ENCODE measurements at places on chromosomes 1 and 21.

DNA sequence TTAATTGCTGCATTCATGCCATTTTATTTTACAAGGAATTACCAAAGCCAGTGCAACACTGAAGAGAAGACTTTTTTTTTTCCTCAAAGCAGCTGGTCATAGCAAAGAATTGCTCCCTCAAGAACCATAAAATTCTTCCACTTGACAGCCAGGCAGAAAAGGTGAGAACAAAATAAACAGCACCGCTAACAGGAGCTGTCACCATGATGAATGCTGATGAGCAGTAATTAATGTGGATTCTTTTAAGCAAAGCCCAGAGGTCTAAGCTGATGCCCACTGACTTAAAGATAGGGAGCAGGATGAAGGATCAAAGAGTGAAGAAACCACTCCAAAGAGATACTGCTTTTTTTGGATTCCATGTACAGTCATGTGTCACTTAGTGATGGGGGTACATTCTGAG is 428.4 kb downstream of the BRINP3 start:
- DNase-seq, result no peak

DNA sequence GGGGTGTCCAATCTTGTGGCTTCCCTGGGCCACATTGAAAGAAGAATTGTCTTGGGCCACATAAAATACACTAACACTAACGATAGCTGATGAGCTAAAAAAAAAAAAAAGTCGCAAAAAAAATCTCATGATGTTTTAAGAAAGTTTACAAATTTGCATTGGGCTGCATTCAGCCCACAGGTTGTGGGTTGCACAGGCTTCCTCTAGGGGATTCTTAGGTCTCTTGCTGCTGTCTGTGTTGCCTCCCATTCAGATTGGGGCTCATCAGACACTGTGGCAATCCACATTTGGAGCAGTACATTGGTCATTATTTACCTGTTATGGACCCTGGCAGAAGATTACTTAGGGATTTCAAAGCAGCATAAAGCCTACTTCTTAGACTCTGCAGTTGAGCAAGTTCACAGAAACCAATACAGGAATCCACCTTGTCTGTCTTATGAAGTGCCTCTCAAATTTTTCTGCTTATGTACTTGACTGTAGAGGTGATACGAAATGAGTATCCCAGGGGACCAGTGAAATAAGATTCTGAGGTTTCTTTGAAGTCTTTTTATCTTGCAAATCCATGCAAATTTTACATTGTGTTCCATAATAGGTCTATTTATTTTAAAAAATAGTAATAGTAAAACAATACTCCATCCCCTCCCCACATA is 205.5 kb downstream of the RPS6KC1 start:
- no peak for DNase-seq

GRCh38 chr21:41426676-41427404 is 801 bp downstream of the MX1 start:
- DNase-seq, result no peak

DNA sequence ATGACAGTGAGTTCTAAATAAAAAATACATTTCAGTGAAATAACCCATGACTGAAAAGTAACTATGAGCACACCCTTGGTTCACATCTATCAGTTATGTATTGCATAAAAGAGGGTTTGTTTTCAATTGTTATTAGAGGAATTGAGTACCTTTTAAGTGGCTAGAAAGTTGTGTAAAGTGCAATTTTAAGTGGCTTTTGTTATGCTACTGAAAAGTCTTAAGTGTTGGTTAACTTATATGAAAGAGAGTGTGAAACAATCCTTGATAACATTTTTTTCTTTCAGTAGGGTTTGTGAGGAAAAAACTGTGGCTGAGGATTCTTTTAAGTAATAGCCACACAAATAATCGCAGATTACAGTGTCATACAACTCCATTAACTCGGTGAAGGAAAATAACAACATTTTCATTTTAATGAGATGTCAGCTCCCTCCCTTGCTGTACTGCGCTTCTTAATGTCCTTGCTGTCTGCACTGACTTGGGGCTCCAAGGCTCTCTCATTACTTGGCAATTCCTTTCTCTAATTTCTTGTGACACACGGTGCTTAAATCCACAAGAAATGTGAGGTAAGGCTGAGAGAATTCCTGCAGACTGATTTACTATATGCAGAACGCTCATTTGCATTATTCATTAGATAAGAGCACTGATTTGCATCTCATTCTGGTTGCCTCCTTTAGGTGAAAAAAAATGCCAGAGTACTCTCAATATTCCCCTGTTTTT is 40.6 kb downstream of the NTNG1 start:
- DNase-seq, result no peak

GRCh38 chr1:222043444-222044292 is 301.8 kb upstream of the DUSP10 start:
- DNase-seq, result no peak

GRCh38 chr21:29753216-29753615 is 186.6 kb downstream of the GRIK1 start:
- no peak for DNase-seq

DNA sequence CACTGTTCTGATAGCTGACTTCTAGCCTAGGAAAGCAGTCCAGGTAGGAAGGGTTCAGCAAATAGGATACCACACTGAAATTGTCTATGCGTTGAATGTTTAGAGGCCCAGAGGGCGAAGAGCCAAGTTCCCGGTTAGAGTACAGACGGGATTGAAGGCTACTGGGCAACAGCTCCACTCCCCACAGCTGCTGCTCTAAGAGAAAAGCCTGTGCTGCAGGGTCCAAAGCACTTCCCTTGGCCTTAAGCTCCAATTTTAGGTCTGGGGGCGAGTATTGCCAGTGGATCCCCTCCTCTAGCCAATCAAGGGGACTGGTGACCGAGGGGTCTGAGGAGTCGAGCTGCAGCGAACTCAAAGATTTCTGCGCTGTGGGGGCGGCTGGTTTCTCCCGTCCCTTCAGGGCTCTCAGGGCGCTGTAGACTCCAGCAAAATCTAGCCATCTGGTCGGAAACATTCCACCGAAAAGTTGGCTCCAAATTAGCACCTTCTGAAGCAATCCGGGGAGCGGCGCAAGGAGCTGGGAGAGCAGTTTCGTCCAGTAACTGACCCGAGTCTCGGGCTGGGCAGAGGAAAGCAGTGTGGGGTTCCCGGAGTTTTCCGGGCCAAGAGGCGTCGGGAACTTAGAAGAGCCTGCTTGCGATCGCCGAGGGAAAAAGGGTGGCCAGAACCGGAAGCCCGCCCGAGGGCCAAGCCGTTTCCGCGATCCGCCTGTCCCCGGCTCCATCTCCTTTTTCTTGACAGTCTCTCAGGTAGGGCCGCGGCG is 748 bp downstream of the PPP1R15B start:
- DNase-seq, result no peak

DNA sequence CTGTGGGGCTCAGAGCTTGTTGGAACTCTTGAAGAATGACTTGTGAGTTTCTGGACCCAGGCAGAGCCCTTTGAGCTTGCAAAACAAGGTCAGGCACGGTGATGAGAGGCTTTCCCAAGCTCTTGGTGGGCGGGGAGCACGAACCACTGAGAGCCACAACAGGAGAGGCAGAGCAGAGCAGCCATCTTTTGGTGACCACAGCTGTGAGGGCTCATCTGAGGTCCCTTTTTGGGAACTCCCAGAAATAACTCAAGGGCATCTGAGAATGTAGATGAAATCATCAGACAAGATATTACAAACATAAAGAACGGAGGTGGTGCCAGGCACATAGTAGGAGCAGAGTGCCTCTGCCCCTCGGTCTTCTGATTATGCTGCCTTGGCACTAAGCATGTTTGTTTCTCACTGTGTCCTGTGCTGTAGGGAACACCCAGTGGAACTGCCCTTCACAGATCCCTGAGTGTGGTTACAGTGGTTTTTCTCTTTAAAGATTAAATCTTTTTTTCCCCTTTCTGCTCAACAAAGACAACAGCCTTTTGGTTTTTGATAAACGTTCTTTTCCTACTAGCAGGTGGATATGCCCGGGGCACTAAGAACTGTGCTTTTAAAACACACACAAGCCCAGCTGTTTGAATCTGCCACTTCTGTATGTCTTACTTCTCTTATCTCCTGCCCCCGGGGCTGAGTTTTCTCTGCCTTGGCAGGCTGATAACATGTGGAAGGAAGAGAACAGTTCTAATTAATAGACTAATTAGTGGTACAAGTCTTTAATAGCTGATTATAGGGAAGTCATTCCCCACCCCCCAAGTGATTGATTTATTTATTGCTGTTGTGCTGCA is 37.7 kb downstream of the CD34 start:
- no peak for DNase-seq

DNA sequence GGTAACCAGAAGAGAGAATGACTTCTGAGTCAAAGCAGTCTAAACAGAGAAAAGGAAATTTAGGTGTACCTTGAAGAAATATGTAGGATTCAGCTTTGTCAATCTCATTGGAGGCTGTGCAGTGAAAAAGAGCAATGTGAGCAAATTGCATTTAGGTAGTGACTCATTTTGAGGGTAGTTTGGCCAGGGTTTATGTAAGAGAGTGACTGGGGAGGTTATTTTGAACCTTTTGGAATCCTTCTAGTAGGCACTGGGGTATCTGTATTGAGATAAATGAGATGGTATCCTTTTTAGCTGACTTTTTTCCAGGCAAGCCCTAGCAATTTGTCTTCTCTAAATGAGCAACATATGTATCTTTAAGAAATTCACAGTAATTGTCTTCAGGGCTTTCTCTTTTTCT is 95.9 kb downstream of the DISP1 start:
- no peak for DNase-seq

DNA sequence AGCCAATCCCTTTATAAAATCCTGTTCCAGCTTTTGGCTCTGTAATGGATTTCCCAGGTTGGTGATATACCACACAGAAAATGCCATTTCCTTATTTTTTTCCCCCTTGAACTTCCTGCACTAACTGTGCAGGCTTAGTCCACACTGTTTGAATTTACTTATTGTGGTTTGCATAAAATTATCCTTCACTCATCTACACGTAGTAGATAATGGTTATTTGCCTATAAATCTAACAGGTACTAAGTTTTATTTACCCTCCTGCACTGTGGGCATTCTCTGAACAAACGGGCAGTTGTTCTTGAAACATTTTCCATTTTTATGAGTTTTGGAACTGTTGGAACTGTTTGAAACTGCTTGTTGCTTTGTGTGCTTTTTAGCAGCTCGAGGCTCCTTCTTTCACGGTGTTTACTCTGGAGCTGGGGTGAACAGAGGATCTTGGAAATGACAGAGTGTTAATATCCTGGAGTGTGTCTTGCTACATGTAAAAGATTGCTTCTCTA is 23.0 kb upstream of the KIFAP3 start:
- DNase-seq, result no peak

GRCh38 chr1:210796421-210796820 is 337.5 kb downstream of the KCNH1 start:
- no peak for DNase-seq

DNA sequence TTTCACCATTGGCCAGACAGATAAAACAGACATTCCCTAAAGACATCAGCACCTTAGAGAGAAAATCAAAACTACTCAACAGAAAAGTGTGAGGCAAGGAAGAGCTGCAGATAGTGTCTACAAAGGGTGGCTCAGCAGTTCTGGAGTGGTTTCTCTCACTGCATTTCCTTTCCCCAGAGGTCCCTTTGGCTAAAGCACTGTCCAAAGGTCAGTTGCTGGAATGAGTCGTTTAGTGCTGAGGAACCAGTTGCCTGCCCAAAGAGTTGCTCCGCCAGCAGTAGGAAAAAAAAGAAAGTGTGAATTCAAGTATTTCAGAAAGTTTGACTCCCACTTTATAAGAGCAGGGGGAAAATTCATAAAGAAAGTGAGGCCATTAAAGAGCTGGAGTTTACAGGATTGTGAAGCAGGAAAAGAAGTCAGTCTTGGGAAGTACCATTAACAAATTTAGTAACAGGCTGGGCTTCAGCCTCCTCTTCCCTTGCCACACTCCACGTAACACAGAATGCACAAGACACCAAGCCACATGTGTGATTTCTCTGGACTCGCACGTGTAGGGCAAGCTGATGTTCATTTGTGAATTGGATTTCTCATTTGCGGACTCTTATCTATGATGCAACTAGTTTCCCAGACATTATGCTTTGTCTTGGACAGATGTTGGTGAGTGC is 122.2 kb downstream of the RUNX1 start:
- DNase-seq, result no peak

GRCh38 chr1:76191561-76191960 is 117.0 kb downstream of the ST6GALNAC3 start:
- DNase-seq, result no peak

DNA sequence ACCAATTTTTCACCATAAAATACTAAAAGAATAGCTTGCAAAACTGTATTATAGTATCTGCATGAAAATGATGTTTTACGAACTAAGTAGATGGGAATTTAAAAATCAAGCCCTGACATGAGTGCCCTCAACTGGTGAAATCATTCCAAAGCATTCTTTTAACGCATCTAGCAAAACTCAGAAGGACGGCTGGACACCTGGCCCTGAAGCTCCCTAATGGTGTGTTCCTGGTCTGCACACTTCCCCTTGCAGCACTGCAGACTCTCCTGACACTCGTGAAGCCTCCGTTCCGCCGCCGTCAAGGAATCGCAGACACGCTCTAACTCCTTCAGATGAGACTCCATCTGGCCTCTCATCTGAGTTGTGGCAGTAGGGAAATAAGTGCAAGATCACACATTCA is 39.9 kb downstream of the ODF2L start:
- DNase-seq, result no peak

DNA sequence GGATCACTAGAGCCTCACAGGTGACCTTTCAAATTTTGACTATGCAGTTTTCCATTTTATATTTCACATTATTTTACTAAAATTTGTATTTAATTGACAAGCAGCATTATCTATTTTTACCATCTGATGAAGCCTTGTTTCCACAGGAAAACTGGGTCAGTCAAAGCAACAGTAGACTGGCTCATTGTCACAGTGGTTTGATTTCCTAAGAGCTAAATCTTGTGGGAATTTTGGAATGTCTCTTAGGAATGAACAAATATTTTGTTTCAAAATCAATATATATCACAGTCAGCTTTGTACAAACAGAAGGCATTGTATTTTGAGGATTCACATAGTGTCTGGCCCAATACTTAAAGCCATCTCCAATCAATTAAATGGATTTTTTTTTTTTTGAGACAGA is 152.6 kb upstream of the RNPC3 start:
- no peak for DNase-seq

DNA sequence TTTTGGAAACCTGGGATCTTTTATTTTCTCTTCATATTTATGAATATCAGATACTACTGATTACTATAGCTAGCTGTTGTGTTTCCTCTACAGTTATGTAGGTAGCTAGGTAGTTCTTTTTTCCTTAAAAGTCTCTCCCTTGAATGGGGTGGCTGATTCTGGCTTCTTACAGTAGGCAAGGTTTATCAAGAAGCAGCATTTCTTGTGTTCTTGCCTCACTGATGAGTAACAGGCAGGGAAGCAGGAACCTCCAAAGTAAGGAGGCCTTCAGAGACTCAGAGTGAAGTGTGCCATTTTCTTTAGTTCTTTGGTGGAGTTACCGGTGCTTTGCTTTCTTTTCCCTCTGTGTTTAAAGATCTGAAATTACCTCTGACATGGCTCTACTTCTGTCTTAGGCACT is 56.0 kb downstream of the ZMYM4 start:
- DNase-seq, result no peak

- no peak for DNase-seq
Measured at GRCh38 chr1:94061513-94062443, 59.2 kb downstream of the ABCA4 start.

GRCh38 chr1:18636596-18637508 is 6.2 kb downstream of the PAX7 start:
- no peak for DNase-seq

- DNase-seq, result no peak
Measured at GRCh38 chr1:222582099-222582774, 7.5 kb downstream of the TAF1A start.

GRCh38 chr1:110070282-110070669 is 196 bp downstream of the ALX3 start:
- no peak for DNase-seq

All from GOT3 (cell line).